ENCODE measurements at places on chromosomes 5 and 9.

DNA sequence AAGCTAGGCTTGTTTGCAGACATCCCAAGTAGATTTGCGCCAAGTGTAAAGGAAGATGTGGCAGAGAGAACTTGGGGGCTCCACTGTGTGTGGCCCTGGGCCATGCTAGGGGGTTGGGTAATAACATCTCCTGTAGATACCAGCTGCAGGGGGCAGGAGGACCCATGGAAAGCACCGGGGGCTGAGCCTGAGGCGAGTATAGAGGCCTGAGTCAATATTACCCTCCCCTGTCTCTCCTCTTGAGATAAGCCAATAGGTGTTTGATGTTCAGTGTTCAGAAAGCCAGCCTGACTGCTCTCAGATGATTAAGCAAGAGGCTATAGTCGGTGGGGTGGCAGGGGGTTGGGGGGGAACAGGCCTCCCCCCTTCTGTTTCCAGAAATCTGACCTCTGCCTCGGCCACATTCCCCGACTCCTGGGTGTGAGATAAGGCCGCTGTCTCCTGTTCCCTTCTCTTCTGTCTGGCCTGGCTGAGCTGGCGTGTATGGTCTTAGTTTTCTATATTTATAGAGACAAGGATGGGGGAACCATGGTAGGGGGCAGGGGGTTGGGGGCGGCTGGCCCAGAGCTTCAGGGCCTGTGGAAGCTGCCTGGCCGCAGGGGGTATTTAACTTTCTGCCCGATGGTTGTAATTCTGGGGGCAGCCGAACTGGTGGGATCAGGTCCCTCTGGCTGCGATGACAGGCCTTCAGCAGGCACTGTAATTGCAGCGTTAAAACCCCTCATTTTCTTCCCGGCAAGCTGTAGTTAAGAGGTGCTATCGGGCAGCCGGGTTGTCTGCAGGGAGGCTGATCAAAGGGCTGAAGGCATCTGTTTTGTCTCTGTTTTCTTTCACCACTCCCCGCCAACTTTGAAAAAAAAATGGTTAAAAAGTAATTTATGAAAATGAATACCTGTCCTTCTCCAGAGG is 292.0 kb downstream of the NSG2 start:
- DNase-seq: peak; percentile 72

- no peak for DNase-seq
Measured at GRCh38 chr9:121491111-121491510, 8.5 kb downstream of the GGTA1 start.

- no peak for DNase-seq
Measured at GRCh38 chr5:130545291-130545690, 619.8 kb downstream of the HINT1 start.

GRCh38 chr5:179181988-179182387 is 121.8 kb downstream of the ZNF354C start:
- no peak for DNase-seq

DNA sequence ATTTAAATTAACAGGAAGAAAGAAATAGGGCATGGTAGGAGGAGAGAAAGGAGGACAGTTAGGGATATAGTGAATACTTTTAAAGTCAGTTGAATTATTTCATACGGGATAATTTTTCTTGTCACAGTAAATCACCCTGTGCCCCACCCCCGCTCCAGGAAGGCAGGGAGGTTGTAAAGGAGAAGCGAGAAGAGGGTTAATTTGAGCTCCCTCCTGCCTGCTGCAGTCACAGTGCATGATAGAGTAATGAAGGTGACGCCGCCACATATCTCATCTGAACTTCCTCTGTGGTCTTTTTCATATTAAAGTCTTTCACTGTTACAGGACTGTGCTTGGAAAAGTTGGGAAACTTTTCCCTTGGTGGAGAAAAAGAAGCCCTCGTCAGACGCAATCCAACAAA is 896 bp upstream of the PCSK5 start:
- DNase-seq: no peak
